ENCODE measurements at places on chromosomes 7 and 10. TPM values are rescaled to one million over a fixed set of nuclear protein-coding genes. Genes with fewer than 3 reads are reported as not detected.

Gene GPR146
- 10.0 TPM for total RNA-seq

- H3K27me3 ChIP-seq: no peaks in the 10 kb centered on the region
- H3K27ac ChIP-seq: no peak overlapping the region
- no peaks in the 10 kb centered on the region for H3K4me1 ChIP-seq
- H3K4me3 ChIP-seq: no peak overlapping the region
- peaks cover 11% of the 10 kb centered on the region for H3K36me3 ChIP-seq
These were observed 75.1 kb downstream of the AHCYL2 start for GRCh38 chr7:129299889-129300288.

GRCh38 chr10:110528224-110528996, 30.7 kb downstream of the DUSP5 start:
- H3K36me3 ChIP-seq: peaks cover 14% of the 10 kb centered on the region
- peak; percentile 17 for DNase-seq
- H3K27ac ChIP-seq: peak overlapping the region; percentile 72
- no peaks in the 10 kb centered on the region for H3K27me3 ChIP-seq

GRCh38 chr10:17528306-17528862, 74.0 kb upstream of the ST8SIA6 start:
- no peak overlapping the region for H3K4me3 ChIP-seq
- H3K4me1 ChIP-seq: no peaks in the 10 kb centered on the region
- H3K27me3 ChIP-seq: peaks cover 8% of the 10 kb centered on the region

DNA sequence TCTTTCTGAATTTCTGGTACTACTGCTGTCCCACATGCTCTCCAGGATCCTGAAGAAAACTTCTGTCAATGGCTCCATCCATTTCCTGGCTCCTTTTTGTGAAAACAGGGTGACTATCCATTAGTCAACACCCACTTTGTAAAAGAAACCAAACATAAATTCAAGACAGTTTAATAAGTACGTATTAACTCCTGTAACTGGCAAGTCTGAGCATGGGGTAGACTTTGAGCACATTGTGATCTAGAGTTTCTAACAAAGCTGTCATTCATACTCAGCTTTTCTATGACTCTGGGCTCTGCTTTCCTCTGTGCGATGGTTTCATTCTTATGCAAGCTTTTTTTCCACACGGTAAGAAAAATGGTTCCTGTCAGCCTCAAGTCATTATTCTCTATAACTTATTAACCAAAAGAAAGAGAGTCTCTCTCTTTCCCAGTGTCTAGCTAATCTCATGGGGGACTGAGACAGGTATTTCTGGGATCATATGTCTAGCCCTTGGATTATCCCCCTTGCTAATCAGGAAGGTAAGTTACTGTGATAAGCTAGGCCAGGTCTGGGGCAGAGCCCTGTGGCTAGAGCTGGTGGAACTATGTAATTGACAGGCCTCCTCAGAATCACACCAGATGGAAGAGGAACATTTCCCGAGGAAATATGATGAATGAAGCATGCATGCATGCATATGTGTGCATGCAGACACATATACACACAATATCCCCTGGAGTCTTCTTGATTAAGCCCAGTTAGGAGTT, 98.5 kb downstream of the GNAI1 start:
- DNase-seq: no peak
- H3K4me3 ChIP-seq: no peak overlapping the region
- no peaks in the 10 kb centered on the region for H3K27me3 ChIP-seq
- no peaks in the 10 kb centered on the region for H3K36me3 ChIP-seq

DNA sequence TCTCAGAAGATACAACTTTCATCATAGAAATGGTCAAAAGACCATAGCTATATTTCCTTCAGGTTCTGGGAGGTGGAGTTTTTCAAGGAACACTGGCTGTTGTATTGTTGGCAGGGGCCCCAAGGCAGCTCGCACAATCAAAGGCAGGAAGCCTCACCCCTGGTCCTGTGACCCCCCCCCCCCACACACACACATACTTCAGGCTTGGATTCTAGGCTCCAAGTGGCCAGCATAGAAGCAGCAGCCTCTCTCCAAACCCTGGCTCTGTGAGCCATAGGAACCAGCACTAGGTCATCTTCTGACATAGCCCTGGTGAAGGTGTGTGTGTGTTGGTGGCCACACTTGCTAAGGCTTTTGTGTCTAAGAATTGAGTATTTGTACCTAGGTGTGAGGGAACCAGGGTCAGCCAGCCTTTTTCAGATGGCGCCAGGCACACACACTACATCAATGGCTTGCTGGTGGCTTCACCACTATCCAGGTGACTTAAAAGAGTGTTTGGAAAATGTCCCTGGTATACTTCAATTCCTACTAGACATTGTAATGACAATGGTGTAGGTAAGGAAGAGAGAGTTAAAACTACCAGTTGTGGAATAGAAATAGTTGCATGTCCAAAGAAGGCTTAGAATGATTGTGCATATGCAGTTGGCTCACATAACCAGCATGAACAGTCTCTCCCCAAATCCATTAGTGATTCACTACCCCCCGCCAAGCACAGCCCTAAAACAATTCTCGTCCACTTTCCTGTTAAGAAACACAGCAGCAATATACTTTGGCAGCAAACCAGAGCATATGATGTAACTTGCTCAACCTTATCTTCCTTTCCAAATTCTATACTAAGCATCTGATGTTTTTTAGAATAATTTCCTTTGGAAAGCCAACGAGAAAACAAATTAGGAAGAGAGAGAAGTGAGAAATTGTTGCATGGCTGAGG, 91.3 kb downstream of the AVL9 start:
- no peak overlapping the region for H3K4me3 ChIP-seq
- H3K4me1 ChIP-seq: peaks cover 43% of the 10 kb centered on the region
- no peak for DNase-seq
- peaks cover 50% of the 10 kb centered on the region for H3K36me3 ChIP-seq
- no peak overlapping the region for H3K27ac ChIP-seq

Gene GATA3
- 112 TPM for total RNA-seq

Data from activated CD4-positive, alpha-beta memory T cell treated with anti-CD3 and anti-CD28 coated beads, Interleukin-2, amount 10 ng/mL, durations not matched to agents 7 days and 5 days (primary cell).